ENCODE measurements at places on chromosomes 13 and 19.

- peak; percentile 0 for DNase-seq
These were observed 173.0 kb downstream of the TEX29 start for GRCh38 chr13:111493468-111493867.

GRCh38 chr13:29522044-29522685 lies 73.3 kb downstream of the SLC7A1 start:
- peak; percentile 65 for DNase-seq

- DNase-seq, result no peak
These were observed 325.9 kb downstream of the FOXO1 start for GRCh38 chr13:40340368-40341095.

GRCh38 chr13:61362522-61362921 lies 53.1 kb downstream of the PCDH20 start:
- DNase-seq, result no peak

DNA sequence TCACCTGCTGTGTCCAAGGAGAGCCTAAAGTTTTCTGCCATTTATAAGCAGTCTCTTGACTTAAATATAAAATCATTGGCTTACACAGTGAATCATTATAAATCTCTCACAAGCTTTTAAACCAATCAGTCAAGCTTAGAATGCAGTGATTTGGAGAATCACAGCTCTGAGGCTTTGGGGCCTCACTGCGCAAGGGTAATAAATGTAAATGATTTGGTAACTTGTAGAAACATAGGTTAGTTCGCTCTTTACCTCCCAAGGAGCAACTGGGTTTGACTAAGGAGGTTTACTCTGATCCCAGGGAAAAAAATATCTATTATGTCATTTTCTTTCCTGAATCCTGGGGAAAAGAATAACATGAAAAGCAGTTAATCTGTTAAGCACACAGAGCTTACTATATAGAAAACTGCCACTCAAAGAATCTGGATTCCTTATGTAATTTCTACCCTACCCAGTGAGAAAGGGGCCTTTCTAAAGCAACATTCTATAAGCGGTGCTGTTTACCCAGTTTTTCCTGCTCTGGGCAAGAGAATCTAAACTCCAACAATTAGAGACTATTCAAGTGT lies 128.2 kb downstream of the MZT1 start:
- DNase-seq, result no peak

DNA sequence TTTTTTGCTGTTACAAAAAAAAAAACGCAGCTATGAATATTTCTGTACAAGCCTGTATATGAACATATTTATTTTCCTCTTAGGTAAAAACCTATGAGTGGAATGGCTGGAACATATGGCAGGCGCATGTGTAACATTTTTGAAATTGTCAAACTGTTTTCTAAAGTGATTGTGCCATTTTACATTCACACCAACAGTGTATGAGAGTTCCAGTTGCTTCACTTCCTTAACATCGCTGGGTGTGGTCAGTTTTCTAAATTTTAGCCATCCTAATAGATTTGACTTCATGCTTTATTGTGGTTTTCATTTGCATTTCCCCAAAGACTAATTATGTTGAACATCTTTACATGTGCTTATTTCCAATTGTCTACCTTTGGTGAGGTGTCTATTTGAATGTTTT lies 306.8 kb downstream of the KCNRG start:
- DNase-seq, result no peak

DNA sequence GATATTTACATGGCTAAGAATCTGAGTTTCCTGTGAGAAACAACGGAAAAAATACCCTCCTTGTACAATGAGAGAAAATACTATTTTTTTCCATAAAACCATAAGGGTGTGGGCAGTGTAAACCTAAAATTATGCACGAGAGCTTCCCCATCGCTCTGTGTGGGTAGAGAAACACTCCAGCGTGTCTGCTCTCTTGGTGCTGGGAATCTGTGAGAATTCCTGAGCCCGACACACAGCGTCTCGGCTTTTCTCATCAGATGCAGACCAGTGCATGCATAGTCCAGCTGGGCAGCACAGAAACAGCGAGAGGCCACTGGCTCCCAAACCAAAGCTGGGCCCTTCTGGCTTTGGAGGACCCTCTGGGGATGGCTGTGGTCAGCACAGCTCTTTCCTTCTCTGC lies 12.0 kb downstream of the PLPP2 start:
- no peak for DNase-seq

DNA sequence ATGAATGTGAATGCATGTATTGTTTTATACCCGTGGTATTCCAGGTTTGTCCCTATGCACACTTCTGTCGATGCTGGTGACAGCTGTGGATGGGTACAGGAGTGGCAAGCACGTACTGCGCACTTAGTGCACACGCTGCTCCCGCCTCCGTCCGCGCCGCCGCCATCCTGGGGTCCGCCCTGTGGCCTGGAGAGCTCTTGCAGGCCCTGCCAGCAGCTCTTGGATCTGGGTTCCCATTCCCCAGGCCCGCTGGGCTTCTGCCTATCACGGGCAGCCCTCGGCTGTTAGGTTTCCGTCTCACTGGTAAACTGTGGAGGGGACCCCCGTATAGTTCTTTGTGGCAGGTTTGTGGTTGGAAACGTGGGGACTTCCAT lies 4.0 kb downstream of the GNA11 start:
- DNase-seq, result no peak

DNA sequence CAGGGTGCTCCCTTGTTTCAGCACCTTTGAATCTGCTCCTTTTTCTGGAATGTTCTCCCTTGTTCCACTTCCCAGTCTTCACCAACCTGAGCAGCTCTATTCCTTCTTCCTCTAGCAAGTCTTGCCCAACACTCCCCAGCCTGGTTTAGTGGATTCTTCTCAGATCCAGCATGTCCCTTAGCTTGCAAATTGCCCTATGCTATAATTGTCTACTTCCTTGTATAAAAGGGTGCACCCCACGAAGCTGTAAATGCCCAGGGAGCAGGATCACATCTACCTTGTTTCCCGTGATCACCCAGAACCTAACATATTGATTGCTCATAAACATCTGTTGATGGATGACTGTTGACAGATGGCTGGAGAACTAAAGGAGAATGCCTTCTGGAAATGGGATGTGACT lies 93.2 kb upstream of the C1QTNF9B start:
- DNase-seq, result no peak

GRCh38 chr19:46393456-46394401 lies 19.6 kb downstream of the CCDC8 start:
- DNase-seq, result no peak

DNA sequence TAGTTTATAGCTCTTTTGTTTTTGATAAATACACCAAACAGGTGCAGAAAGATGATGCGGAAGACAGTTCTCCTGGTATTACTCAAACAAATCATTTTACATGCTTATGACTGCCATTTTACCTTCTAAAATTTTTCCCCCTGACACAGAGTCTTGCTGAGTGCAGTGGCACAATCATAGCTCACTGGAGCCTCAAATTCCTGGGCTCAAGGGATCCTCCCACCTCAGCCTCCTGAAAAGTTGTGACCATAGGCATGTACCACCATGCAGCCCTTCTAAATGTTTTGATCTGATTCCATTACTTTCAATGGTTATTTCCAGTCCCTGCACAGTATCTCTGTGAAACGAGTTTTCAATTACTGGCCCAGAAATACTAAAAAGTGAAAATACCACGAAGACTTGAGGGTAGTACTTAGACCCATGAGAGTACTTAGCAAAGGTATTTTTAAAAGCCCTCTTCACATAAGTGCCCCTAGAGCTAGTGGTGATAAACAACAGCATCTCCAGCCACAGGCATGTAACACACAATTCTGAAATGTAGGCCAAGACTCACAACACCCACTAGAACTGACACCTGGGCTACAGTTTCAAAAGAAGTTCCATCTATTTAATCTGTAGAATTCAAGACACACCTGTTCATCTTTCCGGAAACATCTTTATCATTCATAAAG lies 11.3 kb downstream of the HSPH1 start:
- DNase-seq, result no peak

- DNase-seq, result peak; percentile 31
These were observed 19.6 kb downstream of the TMEM150B start for GRCh38 chr19:55305491-55305890.

GRCh38 chr19:34577531-34578101 lies 96.1 kb downstream of the WTIP start:
- no peak for DNase-seq

DNA sequence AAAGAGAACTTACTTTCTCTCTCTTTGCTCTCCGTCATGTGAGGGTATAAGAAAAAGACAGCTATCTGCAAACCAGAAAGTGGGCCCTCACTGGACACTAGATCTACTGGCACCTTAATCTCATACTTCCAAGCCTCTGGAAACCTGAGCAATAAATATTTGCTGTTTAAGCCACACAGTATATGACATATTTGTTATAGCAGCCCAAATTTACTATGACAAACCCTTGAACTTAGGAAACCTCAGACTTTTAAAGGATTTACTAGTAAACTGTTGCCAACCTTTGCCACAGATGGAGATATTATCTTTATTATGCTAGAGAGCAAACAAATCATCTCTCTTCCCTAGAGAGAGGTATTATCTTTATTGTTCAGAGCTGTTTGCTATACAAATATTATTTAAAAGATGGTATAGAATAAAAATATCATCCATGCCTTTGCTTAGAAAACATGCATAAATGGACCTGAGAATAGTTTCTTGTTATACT lies 1446.1 kb downstream of the SLITRK1 start:
- no peak for DNase-seq

GRCh38 chr19:37218592-37218935 lies 550 bp downstream of the ZNF383 start:
- no peak for DNase-seq

DNA sequence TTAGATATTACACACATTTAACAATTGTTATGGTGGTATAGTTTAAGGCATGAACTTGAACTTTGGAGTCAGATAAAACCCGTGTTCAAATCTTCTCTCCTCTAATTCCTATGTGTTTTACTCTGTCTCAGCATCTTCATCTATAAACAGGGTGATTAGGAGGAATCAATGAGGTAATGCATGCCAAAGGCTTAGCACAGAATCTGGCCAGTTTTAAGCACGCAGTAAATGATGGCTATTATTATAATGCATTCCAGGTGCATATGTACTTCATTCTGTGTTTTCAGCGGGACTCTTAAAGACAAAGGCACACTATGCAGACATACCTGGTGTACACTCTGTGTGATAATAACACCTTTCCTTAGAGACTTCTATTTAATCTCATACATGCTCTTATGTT lies 88.0 kb upstream of the FRY start:
- no peak for DNase-seq

DNA sequence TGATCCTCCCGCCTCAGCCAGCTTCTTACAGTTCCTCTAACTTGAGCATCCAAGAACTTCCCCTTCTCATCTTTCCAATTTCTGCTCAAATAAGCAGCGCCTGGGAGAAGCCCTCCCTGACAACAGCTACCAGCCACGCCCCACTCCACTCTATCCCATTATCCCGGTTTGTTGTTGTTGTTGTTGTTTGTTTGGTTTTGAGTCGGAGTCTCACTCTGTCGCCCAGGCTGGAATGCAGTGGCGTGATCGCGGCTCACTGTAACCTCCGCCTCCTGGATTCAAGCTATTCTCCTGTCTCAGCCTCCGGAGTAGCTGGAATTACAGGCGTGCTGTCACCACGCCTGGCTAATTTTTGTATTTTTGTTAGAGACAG lies 822 bp upstream of the PTPRS start:
- DNase-seq, result no peak

- DNase-seq, result no peak
These were observed 8.0 kb downstream of the AKAP11 start for GRCh38 chr13:42279986-42280385.

DNA sequence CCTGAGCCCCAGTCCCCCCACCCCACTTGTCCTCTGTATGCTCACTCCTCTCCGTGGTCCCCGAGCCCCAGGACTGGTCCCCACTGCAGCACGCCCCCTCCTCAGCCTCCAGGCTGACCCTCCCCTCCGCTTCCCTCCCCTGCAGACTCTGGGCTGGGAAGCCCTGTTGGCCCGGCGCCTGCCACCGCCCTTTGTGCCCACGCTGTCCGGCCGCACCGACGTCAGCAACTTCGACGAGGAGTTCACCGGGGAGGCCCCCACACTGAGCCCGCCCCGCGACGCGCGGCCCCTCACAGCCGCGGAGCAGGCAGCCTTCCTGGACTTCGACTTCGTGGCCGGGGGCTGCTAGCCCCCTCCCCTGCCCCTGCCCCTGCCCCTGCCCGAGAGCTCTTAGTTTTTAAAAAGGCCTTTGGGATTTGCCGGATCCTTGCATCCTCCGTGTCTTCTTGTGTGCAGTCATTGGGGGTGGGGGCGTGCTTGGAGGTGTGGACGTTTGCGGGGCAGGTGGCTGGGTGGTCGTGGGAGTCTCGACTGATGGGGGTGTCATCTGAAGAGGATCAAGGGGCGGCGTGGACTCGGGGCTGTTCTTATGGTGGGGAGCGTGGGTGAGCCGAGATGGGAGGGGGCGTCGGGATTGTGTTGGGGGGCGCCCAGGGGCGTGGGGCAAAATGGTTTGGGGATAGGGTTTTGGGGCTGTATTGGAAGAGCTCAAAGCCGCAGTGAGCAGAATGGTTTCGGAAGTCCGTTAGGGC lies 3.5 kb downstream of the PTGER1 start:
- DNase-seq, result no peak

- no peak for DNase-seq
These were observed 1.2 kb downstream of the S1PR4 start for GRCh38 chr19:3179739-3180293.

DNA sequence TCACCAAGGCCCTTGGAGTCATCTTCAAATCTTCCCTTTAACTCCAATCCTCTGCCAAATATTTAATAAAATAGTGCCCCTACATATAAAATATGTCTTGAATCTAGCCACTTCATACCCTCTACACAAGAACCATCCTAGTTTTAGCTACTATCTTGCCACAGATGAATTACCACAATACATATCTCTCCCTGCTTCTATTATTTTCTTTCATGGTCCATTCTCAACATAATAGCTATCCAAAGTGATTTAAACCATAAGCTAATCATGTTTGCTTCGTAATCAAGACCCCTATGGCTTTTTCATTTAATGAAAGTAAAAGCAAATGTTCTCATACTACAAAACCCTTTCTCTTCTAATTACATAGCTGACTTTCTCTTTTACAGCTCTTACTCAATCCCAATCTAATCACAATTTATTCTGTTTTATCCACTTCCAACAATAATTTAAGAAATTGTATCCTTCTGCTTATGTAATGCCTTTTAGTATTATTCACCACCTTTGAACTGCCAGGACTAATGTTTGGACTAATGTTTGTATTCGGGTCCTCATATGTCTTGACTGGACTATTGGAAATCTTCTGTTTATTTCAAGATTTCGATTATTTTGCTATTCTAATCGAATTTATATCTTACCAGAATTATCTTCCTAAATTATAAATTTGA lies 412.0 kb downstream of the SLITRK1 start:
- no peak for DNase-seq

GRCh38 chr13:36366031-36366430 lies 19.8 kb upstream of the SPART start:
- no peak for DNase-seq

DNA sequence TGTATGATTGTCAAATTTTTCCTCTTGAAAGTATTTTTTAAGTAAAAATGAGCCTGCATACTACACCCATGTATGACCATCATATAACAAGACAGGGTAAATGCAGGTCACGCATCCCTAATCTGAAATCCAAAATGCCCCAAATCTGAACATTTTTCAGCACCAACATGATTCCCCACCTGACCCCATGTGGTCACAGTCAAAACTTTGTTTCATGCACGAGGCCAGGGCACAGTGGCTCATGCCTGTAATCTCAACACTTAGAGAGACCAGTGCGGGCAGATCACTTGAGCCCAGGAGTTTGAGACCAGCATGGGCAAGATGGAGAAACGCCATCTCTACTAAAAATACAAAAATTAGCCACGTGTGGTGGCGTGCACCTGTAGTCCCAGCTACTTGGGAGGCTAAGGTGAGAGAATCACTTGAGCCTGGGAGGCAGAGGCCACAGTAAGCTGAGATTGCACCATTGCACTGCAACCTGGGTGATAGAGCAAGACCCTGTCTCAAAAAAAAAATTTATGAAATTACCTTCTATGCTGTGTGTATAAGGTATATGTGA lies 63.7 kb upstream of the NPAS1 start:
- DNase-seq, result no peak
